ENCODE measurements at places on chromosomes 16 and 17.

DNA sequence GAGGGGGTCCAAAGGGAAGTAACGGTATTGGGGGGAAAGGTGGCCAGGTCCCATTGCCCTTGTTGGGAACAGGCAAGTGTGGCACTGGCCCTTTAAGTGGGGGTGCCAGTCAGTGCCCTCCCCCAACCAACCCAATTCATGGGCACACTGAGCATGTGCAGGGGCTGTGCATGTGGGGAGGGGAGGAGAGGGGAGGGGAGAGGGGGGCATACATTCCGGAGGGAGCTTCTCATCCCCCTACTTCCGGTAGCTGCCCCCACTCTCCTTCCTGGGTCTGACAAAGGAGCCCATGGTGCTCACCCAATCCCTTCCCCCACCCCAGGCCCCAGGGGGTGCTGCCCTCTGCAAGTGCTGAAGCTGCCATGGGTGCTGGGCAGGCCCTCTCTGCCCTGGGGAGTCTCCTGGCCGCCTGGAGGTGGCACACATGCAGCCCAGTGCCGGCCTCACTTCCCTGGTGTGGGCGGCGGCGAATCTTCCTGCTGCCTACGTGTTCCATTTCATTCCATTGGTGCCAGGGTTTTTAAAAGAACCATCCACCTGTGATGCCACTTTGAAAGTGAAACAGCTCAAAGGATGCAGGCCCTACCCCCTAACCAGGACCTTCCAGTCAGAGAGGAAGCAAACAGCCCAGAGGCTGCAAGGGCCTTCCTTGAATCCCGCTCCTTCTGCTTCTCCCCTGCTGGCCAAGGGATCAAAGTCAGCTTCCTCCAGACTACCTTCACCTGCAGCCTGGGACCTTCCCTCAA lies 11.0 kb downstream of the HEXIM2 start:
- DNase-seq = peak; percentile 43

DNA sequence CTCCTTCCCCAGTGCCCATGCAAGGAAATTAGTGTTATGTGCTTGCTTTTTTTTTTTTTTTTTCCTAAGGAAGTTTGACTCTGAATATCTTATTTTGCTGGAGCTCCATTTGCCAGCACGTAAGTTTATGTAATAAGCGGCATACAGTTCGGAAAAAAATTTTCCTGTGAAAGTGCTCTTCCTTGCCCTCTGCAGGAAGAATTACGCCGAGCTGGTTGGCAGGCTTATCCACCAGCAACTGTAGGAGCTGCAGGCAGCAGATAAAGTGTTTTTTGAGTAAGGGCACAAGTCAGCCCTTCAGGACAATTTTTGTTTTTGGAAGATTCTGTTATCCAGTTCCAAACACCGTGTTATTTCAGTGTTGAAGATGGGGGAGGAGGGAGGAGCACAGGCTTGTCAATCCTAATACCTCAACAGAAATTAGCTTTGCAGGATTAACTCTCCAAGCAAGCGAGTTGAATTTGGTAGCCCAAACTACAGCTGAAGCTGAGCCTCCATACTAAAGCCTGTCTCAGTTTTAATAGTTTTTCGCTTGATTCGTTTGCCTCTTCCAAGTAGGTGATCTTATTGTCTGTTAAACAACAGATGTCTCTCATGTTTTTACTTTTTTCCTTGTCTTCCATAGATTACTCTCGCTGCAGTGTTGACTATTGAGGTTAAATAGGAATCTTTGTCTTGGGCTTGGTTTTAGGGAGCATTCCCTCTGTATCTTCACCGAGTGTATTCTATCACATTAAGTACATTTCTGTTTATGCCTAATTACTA lies 1.1 kb downstream of the SPECC1 start:
- no peak for DNase-seq

DNA sequence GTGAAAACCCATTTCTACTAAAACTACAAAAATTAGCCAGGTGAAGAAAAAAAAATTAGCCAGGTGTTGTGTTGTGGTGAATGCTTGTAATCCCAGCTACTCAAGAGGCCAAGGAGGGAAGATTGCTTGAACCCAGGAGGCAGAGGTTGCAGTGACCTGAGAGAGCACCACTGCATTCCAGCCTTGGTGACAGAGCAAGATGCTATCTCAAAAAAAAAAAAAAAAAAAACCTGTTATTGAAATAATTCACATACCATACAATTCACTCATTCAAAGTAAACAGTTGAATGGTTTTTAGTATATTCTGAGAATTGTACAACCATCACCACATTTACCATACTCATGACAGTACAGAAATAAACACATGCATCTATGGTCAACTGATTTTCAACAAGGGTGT lies 31.0 kb downstream of the ZNRF1 start:
- no peak for DNase-seq

GRCh38 chr17:56876766-56877179 lies 37.1 kb downstream of the TRIM25 start:
- DNase-seq = no peak

DNA sequence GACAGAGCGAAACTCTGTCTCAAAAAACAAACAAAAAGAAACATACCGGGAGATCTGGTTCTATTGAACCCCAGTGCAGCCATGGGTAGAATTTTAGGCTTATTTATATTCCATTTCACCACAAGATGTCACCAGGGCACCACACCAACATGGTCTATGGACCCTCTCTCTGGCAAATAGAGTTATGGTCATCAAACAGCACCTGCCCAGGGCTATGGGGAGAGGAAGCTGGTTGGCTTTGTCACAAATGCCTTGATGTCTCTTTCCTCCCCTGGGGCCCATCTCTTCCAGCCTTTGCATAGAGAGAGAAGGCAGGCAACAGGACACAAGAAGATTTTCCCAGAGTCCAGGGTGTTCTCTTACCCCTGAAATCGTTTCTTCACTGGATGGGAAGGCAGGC lies 128.4 kb downstream of the WWOX start:
- DNase-seq = no peak

DNA sequence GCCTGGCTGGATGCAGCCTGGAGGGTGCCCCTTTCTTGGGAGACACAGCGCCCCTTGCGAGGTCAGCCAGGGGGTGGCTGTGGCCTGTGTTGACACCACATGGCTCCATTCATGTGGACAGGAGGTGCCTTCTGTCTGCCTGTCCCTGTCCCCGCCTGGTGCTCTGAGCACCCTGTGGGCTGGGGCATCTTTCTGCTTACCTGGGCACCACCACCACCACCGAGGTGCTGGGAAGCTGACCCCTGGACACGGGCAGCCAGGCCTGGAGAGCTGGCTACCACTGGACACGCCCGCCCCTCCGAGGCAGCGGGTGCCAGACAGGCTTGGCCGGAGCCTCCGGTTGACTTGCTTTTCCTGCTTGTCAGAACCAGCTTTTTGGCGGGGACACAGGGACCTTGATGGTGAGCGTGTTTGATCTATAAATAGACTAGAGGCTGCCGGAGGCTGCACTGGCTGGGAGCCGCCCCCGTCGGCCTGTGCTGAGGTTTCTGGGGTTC lies 121.3 kb upstream of the GSE1 start:
- no peak for DNase-seq

DNA sequence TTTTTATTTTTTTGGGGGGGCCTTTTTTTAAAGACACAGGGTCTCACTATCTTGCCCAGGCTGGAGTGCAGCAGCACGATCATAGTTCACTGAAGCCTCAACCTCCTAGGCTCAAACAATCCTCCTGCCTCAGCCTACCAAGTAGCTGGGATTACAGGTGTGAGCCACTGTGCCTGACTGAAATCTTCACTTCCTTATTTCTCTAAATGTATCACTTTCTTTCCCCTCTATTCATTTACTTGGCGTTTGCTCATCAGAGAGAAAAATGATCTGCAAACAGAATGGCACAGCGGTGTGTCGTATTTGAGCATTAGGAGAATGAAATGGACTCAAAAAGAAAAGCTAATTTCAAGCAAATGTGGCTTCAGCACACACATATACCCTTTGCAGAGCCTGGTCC lies 44.3 kb upstream of the CDH5 start:
- DNase-seq = no peak

GRCh38 chr16:89233678-89234490 lies 16.4 kb downstream of the ZNF778 start:
- DNase-seq = no peak

GRCh38 chr16:70679671-70680494 lies 6.0 kb downstream of the MTSS2 start:
- no peak for DNase-seq

GRCh38 chr16:28473714-28474265 lies 1.7 kb upstream of the NPIPB7 start:
- no peak for DNase-seq

GRCh38 chr17:27356091-27356705 lies 62.3 kb downstream of the WSB1 start:
- DNase-seq = no peak

- DNase-seq = no peak
Observed at GRCh38 chr17:29590411-29591145, 1.1 kb upstream of the GIT1 start.

DNA sequence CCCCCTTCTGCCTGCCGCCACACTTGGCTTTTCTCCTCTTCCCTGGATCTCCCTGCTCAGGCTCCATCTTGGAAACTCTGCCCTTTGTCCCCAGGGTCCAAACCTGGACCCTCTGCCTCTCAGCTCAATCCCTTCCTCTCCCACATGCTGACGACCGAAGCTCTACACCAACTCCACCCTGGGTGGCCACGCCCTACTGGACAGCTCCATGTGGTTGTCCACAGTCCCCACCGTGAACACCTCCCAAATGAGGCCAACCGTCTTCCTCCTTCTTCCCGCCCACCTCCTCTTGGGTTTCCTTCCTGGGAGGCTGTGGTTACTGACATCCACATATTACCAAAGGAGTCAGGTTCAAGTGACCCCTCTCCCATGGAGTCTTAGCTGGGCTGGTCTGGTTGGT lies 22.6 kb upstream of the MLKL start:
- no peak for DNase-seq

DNA sequence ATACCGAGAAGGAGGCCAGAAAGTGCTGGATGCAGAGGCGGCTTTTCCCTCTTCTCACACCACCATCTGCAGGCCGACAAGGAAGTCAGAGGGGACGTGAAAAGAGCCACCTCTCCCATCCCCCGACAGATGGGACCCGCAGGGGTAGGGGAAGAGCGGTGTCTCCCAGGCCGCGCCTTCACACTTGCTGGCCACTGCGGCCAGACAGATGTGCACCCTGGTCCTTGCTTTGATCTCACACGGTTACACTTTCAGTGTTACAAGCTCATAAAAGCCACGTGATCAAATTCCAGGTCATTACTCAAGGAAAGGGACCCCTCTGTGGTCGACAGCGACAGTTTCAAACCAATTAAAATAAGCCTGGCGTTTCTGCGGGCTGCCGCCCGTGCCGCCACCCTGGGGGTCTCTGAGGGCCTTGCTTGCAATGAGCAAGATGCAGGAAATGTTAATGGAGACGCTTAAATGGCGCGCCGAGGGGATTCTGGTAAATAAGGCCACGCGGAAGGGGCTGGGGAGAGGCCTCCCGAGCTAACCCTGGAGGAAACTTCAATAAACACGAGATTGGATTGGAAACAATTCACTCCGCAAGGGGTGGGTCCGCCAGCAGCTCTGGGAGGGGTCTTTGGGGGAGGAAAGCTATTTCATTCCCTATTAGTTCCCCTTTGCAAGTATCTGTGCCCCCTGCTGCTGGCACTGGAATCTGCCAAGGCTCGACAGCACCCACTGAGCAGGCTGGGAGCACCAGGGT lies 240.9 kb downstream of the ENGASE start:
- DNase-seq = no peak

- no peak for DNase-seq
Observed at GRCh38 chr16:8714174-8714573, 39.8 kb downstream of the ABAT start.

DNA sequence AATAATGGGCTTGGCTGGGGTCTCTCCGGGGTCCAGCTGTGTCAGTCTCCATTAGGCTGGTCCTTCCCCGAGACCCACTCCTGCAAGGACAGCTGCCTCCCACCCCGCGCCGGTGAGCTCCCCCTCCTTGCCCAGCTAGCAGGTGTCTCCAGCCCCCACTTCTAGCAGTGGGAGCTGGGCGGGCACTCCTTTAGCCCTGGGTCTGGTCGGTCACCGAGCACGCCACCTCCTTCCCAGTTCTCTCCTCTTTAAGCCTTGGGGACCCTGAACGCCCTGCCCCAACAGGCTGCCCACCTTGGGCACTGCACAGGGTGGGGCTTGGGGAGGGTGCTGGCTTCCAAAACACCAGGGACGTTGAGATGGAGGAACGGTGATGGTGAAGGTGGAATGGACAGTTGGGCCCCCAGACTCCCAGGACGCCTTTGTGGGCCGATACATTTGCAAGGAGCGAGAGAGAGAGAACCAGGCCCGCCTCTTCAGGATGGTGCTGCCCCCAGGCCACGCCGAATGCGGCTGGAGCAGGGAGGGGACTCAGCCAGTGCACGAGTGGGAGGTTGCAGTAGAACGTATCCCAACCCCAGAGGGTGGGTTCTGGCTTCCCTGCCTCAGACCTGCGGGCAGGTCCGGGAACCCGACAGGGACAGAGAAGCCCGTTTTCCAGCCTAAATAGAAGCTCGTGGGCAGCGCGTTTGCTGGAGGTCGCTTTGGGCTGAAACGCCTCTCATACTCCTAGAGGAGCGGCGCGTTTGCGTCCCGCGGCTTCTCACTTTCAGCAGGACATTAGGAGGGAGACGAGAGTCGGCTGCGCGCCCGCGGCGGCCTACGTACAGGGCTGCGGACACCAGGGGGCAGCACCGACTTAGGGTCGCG lies 10.7 kb downstream of the TBX2 start:
- peak; percentile 35 for DNase-seq

DNA sequence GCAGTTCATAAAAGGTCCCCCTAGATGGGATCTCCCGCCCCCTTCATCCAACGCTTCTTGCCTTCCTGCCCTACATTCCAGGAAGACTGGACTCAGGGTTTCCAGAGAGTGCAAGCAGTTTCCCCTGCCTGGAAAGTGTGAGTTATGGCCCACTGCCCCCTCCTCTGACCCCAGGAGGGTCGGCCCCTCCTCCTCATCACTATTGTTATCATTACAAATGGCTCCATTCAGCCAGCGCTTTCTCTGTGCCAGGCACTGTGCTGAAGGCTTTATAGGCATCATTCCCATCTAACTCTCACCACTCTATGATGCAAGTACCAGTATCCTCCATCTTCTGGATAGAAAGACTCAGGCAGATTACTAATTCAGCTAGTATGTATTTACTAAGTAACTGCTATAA lies 90.7 kb downstream of the USP31 start:
- no peak for DNase-seq

DNA sequence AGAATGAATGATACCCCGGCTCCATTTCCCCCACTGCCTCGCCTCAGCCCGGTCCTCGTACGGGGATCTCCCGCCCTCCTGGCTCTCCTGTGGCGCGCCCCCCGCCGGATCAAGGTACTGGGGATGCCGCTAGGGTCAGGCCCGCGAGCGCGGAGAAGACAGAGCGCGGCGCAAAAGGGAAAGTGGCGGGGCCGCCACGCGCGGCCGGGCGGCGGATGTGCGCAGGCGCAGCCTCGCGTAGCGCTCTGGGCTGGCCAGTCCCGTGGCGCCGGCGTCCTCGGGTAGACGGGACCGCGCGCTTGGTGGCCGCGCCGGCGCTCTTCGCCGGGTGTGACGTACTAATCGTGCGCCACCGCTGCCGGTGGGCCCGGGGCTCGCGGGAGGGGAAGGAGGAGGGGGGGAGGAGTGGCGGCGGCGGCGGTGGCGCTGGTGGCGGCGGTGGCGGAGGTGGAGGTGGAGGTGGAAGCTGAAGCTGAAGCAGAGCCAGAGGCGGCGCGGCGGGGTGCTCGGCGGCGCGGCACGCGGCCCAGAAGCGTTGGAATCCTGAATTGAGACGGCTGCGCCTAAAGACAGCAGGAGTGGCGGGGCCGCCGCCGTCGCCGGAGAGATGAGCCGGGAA lies at the start of gene SENP3:
Gene SENP3 (plus strand): TSS at position 331 of the 619 bp plus-strand sequence. CDS start 1,158 bp downstream, outside the sequence.
- peak; percentile 83 for DNase-seq

GRCh38 chr17:37490022-37490587 lies 414 bp downstream of the DUSP14 start:
- DNase-seq = peak; percentile 61

Measured in stimulated activated CD4-positive, alpha-beta T cell treated with anti-CD3 and anti-CD28 coated beads, Interleukin-15, amount 100 ng/mL, for 48 hours (primary cell).